ENCODE measurements at places on chromosomes 2 and 18.

DNA sequence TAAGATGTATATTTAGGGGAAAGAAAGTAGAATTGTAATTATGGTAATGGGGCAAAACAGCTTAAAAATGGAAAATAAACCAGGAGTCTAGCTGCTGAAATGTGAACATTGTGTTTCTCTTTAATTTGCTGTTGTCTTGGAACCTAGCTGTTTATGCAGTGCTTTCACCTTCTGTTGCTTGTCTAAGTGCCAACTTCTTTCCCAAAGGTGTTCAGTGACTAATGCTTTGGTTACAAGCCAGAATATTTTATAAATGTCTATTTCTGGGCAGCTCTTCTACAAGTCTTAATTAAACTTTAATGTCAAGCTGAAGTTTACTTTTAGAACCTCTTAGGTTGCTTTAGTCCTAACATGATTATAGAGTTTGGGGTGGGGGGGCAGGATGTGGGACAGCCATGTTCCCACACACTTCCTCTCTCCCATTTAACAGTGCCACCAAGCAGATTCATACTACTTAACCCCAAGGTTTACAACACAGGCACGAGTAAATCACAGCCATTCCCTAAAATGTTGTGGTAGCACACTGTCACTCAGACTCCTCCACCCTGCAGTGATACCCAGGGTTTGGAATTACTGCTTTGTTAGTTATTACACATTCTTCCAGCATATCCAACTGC is 60.6 kb downstream of the ITGA4 start:
- no peak for DNase-seq

DNA sequence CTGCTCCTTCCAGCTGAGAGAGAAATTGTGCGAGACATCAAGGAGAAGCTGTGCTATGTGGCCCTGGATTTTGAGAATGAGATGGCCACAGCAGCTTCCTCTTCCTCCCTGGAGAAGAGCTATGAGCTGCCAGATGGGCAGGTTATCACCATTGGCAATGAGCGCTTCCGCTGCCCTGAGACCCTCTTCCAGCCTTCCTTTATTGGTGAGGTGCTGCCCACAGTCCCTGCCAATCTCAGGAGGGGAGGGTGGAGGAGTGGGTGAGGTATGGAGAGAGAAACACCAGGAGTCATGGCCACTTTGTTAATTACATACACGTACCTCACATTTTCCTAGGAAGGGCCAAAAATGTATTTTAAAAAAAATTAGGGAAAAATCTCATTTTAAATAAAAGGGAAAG is 12.0 kb upstream of the DGUOK start:
- DNase-seq, result no peak

- no peak for DNase-seq
These were observed 34.4 kb downstream of the PCARE start for GRCh38 chr2:29039718-29040480.

DNA sequence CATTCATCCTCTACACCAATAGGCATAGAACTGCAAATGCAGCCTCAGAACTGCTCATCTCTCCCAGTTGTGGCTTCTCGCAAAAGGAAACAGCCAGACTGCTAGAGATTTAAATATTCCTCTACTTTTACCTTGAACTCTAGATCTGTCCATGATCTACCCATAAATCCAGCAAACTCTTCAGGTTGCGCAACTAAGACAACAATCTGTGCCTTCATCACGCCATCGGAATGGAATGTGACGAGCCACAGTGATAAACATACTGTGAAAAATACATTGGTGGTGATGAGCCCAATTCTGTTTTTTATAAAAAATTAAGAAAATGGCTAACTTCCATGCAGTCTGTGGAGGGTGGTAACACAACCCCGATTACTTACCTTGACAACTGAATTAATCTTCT is 626.7 kb downstream of the LRRTM4 start:
- no peak for DNase-seq

DNA sequence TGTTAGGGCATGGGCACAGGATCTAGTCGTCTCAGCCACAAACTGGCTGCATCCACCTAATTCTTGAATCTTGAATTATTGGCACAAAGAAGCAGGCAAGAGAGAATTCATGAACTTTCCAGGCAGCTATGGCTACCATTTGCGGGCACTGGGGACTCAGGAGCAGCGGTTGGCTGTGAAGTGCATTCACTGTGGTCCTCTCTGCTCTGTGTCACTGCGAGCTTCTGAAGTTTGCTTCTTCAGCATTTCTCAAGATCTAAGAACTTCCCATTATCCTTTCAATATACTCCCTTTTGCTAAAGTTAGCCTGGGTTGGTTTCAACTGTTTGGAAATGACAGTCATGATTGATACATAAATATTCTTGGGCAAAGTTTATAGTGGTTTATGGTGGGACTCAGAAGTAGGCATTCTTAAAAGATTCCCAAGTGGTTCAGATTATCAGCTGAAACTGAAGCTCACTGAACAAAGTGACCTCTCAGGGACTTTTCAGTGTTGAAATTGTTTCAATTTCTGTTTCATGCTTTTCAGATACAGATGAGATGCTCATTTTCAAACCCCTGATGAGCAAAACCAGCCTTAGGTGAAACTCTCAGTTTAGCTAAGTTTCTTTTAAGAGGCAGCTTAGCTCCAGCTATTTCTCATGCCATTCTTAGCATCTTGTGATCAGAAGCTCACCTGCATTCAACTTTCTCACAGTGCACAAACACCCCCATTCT is 1258.3 kb upstream of the GYPC start:
- no peak for DNase-seq

- no peak for DNase-seq
These were observed 12.5 kb upstream of the TEX261 start for GRCh38 chr2:71006955-71007799.

- no peak for DNase-seq
These were observed 277.2 kb downstream of the SUCLG1 start for GRCh38 chr2:84181927-84182326.
